Right renal pelvis (tissue), 4 donors: ENCODE measurements at places on chromosomes 2 and 18. TPM values are rescaled to one million over a fixed set of nuclear protein-coding genes. Genes with fewer than 3 reads are reported as not detected.
A peak's percentile ranks its signal among the peaks of the same experiment; 100 is the strongest.

The ANKRD30B gene
- 0.05 TPM for polyA plus RNA-seq

The LOXHD1 gene
- 0.69 TPM for polyA plus RNA-seq

The PSTPIP2 gene
- 13.3 TPM for polyA plus RNA-seq

The ANKRD23 gene
- polyA plus RNA-seq: 3.9 TPM

The TLX2 gene
- not detected for polyA plus RNA-seq

The MRPL33 gene
- polyA plus RNA-seq: 167 TPM

The CCDC74B gene
- 10.8 TPM for polyA plus RNA-seq

The DCDC2C gene
- polyA plus RNA-seq: 0.64 TPM

The ABCB11 gene
- not detected for polyA plus RNA-seq

DNA sequence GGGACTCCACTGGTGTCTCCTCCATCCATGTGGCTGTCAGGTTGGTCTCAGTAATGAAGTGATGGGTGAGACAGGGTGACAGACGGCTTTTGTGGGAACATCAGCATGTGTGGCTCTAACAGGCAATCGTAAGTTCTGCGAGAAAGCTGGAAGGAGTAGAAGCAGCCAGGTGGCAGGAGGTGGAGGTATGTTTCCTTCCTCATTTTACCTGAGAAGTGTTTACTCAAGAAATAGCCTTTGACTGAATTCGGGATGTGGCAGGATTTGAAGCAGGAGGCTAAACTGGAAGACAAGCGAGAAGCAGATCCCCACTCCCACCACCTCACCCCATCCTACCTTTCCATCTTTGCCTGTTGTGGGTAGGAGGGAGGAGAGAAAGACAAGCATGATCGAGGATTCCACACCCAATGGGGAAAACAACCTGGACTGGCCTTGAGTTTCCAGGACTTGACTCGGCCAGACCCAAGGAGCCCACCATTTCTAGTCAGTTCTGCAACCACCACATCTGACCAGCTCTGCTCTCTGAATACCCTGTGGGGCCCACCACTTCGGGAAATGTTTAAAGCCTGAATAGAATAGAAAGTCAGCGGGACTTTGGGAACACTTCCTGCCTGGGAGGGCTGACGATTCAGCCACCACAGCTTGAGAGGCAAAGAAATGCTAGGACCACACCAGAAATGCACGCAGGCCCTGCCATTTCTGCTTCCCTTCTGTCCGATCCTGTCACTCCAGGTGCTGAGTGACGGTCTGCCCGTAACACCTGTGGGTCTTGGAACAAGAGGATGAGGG, 1.2 kb downstream of the ABCG8 start:
- DNase-seq: no peak

DNA sequence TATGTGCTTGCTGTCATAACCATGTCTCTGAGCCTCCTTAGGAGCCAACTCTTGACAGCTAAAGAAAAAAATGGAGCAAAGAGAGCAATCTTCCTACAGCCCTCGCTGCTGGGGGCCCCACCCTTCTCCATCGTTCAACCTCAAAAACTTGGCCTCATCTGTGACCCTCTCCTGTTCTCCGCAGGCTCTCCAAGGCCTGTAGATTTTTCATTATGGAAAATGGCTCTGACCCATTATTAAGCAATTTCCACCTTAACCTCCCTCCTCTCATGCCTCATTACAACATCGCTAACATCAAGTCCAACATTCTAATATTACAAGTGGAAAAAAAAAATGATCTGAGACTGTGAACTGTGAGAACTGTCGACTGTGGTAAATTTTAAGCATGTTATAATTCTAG, 98.7 kb downstream of the SLC8A1 start:
- DNase-seq: no peak

DNA sequence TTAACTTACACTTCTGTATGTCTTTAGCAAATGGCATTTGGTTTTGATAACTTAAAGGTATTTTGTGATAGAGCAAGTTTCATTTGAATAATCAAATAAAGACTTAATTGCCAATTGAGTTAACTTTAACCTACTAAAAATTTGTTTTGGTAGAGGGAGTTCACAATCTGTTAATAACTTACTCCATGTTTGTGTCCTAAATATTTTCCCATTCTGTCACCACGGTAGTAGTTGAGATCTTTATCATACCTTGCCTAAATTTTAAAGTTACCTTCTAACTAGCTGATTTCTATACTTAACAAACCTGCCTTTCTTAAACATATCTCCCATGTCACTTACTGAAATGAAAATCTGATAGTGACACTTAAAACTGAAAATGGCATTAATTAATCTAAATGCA, 127.1 kb downstream of the TMEFF2 start:
- no peak for DNase-seq

DNA sequence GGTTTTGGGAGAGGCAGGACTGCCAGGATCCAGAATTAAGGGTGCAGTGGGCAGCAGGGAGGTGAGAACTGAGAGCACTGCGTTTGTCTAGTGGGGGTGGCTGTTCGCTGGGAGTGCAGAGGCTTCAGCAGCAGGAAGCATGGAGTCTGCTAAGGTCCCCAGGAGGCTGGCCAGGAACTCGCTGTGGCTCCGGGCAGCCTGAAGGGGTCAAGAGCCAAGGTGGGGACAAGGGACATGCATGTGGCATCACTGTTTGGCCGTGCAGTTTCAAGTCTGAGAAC, 43.2 kb upstream of the SEMA4C start:
- DNase-seq: no peak

- DNase-seq: no peak
Observed at GRCh38 chr18:29849144-29849543, 1193.4 kb downstream of the DSC3 start.

GRCh38 chr2:161139098-161139987, 20.9 kb upstream of the TANK start:
- DNase-seq: no peak

GRCh38 chr2:23601301-23601965, 216.5 kb downstream of the KLHL29 start:
- DNase-seq: no peak

DNA sequence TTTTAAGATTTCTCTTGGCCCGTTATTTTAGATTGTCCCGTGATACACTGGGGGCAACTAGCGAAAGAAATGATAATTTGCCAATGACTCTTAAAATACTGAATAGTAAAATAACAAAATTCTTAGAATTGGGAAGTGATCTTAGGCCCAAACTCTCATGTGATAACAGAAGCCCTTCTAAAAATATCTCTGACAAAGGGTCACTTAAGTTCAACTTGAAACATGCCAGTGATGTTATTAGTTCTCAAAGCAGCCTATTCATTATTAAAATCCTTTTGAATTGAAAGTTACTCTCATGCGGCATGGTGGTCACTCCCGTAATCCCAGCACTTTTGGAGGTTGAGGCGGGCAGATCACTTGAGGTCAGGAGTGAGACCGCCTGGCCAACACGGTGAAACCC, 920.9 kb downstream of the NRXN1 start:
- no peak for DNase-seq

DNA sequence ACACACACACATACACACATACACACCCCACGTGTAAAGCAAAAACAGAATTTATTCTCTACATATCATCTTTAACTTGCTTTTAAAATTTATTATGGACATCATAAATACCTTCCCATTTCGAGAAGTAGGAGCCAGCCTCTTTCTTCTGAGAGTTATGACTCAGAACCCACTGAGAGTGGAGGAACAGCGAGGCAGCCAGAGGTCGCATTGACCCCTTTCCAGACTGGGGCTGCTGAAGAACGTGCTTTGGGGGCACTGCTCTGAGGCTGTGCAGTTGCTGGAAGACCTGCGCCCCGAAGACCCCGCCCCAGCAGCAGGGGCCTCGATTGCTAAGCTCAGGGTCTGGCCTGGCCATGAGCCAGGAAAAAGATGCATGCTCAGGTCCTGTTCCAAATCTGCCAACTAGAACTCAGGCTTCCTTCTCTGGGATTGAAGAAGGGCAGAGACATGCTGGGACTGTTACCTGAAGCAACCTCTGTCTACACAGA, 133.8 kb upstream of the TWIST2 start:
- DNase-seq: no peak

DNA sequence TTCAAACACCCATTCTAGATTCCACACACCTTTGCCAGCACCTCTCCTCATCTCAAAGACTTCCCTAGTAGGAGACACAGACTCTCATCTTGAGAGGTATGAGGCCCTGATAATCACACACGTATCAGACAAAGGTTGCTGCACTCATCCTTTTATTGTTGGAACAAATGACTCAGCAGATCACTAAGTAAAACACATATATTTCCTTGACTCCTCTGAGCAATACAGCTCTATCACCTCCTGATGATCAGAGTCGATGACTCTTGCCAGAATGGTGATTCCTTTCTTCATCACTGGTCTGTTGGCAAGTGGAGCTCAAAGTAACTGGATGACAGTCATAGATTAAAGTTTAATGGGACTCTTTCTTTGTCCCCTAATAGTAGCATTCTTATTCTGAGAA, 1049.2 kb upstream of the ZEB2 start:
- DNase-seq: no peak

GRCh38 chr2:23547725-23548124, 162.7 kb downstream of the KLHL29 start:
- DNase-seq: no peak

- no peak for DNase-seq
Observed at GRCh38 chr2:29640360-29640759, 281.0 kb downstream of the ALK start.

- DNase-seq: peak; percentile 26
Observed at GRCh38 chr2:138502255-138503086, 901 bp downstream of the SPOPL start.

- DNase-seq: no peak
Observed at GRCh38 chr18:58135701-58136331, 91.8 kb downstream of the NEDD4L start.

DNA sequence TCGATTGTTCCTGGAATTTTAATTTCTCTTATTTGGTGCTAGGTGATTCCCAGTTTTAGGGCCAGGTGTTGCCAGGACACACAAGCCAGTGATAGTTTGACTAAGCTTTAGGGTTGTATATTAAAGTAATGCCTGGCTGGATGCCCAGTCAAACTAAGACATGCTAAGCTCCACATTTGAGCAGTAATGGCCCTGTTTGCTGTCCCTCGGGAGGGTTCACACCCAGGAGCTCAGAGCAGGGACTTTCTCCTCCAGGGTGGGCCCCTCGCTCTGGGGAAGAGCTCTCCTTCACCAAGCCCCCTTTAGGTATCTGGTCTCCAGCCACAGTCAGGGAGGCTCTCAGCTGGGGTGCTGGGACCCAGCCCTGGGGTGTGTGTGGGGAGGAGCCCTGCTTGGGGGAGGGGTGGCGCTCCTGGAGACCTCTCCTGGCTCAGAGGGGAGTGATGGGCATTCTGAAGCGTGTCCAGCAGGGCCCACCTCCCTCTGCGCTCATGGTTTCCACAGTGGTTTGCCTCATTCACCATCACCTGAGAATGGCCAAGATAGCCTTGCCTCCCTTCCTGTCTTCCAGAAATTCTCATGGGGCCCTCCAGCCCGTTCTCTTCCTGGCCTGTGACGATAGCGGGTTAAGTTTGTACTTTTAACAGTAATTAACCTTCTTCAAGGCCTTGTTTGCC, 31.7 kb downstream of the INPP4A start:
- DNase-seq: no peak

DNA sequence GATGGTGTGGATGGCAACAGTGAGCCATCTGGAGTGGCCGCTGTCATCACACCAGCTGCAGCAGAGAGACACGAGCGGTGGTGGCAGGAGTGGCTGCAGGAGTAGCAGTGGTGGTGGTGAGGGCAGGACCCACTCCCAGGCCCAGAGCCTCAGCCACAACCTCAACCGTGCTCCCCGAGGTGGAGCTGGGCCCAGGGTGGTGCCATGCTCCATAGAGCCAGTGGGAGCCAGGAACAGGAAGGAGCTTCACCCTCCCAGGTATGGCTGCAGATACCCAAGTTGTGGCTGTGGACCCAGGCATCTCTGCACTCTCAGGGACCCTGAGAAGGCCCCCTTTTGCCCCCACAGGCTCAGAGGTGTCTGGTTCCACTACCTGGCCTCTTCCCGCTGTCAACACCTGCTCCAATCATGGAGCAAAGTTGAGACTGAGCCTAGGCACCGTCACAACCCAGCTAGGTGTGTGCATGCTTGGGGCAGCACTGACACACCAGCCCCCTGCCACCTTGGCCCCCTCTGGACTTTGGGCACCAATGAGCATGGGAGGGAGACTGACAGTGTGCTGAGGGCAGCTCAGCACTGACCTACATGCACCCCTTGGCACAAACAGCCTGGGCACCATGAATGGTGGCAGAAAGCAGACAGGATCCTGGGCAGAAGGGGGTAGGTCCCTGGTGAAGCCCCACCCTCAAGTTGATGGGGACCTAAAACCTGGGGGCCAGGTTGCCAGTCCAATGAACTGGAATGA, 188.9 kb downstream of the NDUFA10 start:
- DNase-seq: no peak

DNA sequence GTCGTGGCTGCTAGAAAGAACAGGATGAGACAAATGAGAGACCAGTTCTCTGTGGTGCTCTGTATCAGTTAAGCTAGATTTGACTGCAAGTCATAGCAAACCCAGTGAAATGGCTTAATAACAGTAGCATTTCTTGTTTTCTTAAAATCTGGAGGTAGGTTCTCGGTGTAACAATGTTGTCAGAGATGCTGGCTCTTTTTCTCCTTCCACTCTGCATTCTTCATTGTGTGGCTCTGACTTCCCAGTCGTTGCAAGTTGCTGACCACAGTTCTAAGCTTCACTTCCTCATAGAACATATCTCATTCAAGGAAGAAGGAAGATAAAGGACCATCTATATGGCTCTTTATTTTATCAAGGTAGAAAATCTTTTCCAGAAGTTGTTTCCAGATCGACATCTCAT, 7.9 kb upstream of the CKAP2L start:
- no peak for DNase-seq

GRCh38 chr2:234994438-234995321, 42.9 kb downstream of the SH3BP4 start:
- DNase-seq: no peak

DNA sequence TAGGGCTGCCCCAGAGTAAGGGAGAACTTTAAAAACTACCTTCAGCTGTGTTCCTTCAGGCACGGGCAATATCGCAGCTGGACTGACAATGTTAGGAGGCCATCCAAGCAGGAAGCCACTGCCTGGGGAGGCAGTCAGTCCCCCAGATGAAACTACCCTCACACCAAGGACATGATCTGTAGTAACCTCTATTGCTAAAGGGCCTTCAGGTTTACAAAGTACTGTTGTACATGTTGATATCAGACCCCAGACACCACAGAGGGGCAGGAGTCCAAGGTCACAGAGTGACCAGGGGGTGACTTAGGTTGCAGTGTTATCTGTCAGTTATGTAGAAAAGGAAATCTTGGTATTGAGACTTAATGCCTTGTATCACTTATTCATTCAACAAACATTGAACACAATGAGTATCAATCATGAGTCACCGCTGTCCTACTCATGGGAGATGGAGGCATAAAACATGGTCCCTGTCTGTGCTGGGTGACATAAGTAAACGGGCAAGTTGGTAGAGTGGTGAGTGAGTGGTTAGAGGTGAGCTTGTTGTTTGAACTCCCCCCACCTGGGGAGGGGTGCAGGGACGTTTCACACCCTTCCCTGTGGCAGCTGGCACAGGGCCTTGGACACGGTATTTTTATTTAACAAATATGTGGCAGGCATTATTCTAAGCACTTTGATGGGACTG, 7.1 kb downstream of the CABLES1 start:
- DNase-seq: no peak

GRCh38 chr2:45960057-45960863, 308.8 kb downstream of the PRKCE start:
- no peak for DNase-seq
